CD4-positive, CD25-positive, alpha-beta regulatory T cell (primary cell): ENCODE measurements at places on chromosomes 1 and 21. TPM values are rescaled to one million over a fixed set of nuclear protein-coding genes. Genes with fewer than 3 reads are reported as not detected.

DNA sequence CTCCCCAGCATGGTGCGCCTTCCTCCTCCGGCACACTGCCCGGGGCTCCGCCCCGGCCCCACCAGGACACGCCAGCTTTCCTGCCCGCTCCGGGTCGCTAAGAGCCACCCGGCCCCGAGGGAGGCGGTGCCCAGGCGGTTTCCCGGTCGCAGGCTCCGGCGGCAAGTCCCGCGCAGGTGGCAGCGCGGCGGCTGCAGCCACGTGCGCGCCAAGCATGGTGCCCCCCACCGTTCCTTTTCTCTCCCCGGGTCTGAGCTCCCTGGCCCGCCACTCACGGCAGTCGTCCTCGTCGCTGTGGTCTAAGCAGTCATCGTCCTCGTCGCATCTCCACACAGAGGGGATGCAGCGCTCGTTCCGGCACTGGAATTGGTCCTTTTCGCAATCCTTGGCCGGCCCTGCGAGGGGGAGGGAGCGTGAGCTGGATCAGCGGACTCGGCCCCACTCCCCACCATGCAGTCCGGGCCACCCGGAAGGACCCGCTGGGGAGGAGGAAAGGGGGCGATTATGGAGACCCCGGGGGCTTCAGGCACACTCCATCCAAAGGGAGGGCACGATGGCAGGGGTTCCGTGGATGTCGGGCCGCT, 1.2 kb downstream of the LRP8 start:
- DNase-seq, result no peak

GRCh38 chr1:11695861-11696260, 4.4 kb downstream of the DRAXIN start:
- no peak for DNase-seq

WNT9A gene
- total RNA-seq, result 0.20 TPM

EEIG2 gene
- total RNA-seq, result 14.3 TPM

DNA sequence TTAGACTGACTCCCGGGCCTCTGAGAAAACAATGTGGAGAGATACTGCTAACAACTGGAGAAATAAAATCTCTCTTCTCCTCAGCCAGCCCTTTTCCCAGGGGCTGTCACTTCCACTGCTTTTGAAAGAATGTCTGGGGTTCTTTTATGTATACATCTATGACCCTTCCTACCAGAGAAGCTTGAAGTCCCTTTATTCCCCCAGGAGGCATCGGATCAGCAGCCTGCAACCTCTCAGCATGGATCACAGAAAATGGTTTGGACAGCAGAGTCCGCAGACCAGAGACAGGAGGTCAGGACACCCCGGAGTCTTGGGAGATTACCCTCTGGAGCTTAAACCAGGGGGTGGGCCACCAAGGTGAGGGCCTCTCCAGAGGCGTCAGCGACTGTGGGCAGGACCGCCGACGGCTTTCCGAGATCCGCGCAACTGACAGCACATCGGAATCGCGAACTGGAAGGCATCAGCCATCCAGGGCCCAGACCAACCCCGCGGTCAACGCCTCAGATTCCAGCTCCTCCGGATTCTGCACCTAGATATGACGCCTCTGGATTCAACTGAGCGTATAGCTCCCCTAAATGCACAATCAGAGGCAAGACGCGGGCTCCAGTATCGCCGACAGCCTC, 1.0 kb downstream of the EPHA10 start:
- no peak for DNase-seq

TNFRSF18 gene
- total RNA-seq, result 47.8 TPM

KCNE2 gene
- total RNA-seq, result not detected

- no peak for DNase-seq
These were observed 8.7 kb upstream of the ADCY10 start for GRCh38 chr1:167922611-167923074.

GRCh38 chr1:36824390-36824861, 209.9 kb downstream of the GRIK3 start:
- DNase-seq, result no peak

FAM72D gene
- total RNA-seq, result not detected

- no peak for DNase-seq
These were observed 7.8 kb downstream of the VASH2 start for GRCh38 chr1:212958175-212958574.

SLC1A7 gene
- not detected for total RNA-seq
